ENCODE measurements at places on chromosomes 13 and 19.
A peak's percentile ranks its signal among the peaks of the same experiment; 100 is the strongest.

GRCh38 chr13:67474115-67474514, 244.0 kb upstream of the PCDH9 start:
- DNase-seq = no peak

- DNase-seq = no peak
Measured at GRCh38 chr19:56866538-56866937, 26.0 kb upstream of the PEG3 start.

- peak; percentile 76 for DNase-seq
Measured at GRCh38 chr19:54470991-54471782, 1.9 kb downstream of the CDC42EP5 start.

- DNase-seq = peak; percentile 41
Measured at GRCh38 chr19:10551698-10552301, 8.1 kb downstream of the ATG4D start.

- DNase-seq = no peak
Measured at GRCh38 chr13:98297051-98297450, 120.0 kb upstream of the RNF113B start.

DNA sequence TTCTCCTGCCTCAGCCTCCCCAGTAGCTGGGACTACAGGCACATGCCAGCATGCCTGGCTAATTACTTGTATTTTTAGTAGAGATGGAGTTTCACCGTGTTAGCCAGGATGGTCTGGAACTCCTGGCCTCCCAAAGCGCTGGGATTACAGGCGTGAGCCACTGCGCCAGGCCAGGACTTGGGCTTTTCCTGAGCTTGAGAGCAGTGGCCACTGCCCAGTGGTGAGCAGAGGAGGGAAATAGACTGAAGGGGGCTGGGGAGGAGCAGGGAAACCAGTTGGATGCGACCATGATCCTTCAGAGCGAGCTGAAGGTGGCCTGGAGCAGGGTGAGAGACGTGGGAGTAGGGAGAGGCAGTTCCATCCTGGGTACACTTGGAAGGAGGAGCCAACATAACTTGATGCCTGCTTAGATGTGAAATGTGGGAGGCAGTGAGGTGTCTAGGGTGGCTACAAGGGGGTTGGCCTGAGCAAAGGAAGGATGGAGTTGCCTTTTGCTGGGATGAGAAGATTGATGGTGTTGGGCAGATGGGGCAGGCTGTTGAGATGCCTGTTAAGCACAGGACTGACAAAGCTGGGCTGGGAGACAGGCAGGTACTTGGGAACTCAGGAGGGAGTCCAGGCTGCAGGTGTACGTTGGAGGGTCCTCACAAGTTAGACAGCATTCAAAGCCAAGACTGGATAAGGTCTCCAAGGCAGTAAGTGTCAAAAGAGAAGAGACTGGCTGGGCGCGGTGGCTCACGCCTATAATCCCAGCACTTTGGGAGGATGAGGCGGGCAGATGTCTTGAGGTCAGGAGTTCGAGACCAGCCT, 31.8 kb downstream of the KCTD15 start:
- no peak for DNase-seq

- peak; percentile 11 for DNase-seq
Measured at GRCh38 chr13:25738342-25739196, 313.2 kb downstream of the SHISA2 start.

All from dermis blood vessel endothelial cell (primary cell).